ENCODE measurements at places on chromosomes 16 and 17.

- DNase-seq: no peak
These were observed 15.3 kb downstream of the WFIKKN2 start for GRCh38 chr17:50850640-50851039.

DNA sequence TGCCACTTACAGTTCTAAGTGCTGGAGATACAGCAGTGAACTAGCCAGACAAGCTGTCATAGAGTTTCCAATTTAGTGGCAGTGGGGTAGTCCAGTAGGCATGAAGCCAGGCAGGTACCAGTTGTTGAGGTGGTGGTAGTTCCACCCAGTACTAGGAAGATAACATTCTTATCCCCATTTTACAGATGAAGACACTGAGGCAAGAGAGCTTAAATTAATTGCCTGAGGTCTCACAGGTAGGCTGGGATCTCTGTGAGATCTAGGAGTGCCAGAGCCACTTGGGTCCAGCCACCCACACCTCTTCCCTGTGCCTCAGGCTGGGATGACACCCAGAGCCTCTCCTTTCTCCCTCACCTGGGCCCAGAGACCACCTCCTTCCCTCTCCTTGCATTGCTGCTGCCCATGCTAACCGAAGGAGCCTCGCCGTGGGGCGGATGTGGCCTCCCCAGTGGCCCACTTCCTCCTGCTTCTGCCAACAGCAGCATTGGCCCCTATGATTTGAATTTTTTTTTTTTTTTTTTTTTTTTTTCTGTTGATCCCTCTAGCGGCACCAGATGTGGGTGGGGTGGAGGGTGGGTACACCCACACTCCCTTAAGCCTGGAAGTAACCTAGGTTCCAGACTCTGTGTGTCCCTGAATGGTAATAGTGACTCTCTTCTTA lies 114.0 kb downstream of the PRKCB start:
- DNase-seq: peak; percentile 46

GRCh38 chr16:87961623-87962022 lies 10.4 kb downstream of the BANP start:
- DNase-seq: no peak

DNA sequence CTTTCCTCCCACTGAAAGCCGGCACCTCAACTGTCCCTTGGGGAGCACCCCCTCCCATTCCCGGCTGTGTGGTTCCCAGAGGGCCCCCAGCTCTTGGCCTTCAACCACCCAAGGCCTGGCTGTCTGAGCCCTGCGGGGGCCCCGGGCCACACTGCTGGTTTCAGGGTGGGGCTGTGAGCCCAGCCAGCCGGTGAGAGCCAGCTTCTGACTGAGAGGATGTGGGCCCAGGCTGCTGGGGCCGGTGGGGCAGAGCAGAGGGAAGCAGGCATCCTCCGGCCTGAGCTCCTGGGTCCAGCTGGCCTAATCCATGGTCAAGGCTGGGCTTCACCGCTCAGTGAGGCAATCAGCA lies 875 bp upstream of the LGALS3BP start:
- no peak for DNase-seq

DNA sequence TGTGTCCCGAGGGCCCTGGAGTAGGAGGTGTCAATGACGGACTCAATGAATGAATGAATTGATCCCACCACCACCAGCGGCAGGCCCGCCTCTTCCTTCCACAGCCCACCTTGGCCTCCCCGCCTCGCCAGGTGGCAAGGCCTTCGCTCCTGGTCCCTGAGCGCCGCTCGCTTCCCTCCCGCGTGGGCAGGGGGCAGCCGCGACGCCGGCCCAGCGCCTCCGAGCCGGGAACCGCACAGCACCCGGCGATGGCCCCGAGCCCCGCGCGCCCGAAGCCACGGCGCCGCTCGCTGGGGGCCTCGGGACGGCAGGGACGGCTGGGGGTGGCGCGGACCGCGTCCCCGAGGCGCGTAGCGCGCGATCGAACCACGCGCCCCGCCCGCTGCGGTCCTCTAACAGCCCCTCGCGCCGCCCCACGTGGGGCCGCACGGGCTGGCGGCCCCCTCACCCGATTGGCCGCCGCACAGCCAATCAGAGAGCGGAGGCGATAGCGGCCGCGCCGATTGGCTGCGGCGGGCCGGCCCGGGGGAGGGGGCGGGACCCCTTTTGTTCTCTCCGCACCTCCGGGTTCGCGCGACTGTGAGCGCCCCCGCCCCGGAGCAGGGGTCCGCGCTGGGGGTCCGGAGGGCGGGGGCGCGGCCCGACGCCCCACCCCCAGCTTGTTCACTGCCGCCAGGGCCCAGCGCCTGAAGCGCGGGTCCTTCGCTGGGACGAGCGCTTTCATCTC lies 31.4 kb downstream of the ACTG1 start:
- DNase-seq: peak; percentile 57

DNA sequence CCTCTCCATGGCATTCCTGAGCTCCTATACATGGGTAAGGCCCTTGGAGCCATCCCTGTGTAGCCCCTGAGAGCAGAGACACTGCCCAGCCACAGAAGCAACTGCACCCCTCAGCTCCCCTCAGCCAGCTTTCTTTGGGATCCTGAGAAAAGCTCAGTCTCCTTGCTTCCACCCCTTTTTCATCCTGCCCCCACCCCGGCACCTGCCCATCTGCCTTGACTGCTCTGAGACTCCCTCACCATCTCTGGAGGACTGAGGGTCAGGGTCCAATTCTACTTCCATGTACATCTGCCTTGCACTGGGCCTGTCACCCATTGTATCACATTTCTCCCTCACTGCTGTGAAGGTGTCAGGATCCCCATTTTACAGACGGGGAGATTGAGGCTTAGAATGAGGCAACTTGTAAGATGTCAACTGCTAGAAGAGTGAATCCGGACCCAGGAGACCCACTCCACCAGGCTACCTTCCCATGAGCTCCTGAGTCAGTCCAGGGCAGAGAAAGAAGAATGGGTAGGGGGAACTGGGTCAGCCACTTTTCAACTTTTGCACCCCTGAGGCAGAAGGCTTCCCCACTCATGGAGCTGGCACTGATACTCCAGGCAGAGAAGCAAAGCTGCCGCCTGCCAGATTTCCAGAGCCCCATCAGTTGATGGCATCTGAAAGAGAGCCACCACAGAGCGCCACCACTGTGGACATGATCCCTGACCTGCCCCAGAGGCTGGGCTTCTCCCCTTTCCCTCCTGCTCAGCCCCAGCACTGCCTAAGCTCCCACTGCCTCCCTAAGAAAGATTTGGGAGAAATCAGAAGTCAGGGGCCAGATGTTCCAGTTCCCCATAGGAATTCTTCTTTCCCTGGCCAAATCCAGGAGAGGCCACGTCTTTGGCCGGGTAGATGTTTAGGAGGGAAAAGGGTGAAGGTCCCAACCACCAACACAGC lies 135.4 kb downstream of the TMEM132E start:
- DNase-seq: no peak

- DNase-seq: no peak
These were observed 222.8 kb upstream of the SDK2 start for GRCh38 chr17:73867056-73867455.

GRCh38 chr17:39231591-39232551 lies 6.1 kb upstream of the STAC2 start:
- DNase-seq: peak; percentile 31

DNA sequence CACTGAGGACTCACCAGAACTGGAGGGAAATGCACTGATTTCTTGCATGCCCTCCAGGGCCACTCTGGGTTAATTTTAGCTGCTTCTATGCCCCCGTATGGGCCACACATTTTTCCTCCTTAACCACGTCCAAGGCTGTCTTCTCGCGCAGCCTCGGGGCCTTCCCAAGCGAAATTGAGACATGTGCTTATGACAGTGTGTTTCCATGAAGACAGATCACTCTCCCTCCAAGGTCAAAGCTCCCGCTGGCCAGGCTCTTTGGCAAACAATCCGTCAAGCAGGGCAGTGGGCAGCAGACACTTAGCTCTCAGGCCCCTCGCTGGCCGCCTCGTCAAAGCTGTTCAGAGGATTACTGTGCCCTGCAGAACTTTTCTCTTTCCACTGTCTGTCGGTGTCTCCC lies 243.0 kb upstream of the N4BP1 start:
- no peak for DNase-seq

DNA sequence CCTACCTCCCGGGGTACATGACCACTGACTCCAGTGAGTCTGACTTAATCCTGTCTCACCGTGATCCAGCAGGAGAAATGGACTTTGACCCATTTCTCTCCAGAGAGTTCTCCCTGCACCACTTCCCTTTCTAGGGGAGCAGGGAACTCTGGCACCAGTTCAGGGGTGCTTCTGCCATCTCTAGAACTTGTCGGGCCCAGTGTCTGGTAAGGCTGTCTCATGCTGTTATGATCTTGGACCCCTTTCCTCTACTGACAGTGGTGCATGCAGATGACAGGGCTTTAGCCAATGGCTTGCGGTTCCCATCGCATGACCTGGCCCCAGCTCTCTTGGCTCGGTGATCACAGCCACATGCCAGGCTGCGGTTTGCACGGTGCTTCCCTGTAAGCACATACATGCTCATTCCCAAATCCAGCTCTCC lies 62.0 kb downstream of the SLC39A11 start:
- DNase-seq: no peak

DNA sequence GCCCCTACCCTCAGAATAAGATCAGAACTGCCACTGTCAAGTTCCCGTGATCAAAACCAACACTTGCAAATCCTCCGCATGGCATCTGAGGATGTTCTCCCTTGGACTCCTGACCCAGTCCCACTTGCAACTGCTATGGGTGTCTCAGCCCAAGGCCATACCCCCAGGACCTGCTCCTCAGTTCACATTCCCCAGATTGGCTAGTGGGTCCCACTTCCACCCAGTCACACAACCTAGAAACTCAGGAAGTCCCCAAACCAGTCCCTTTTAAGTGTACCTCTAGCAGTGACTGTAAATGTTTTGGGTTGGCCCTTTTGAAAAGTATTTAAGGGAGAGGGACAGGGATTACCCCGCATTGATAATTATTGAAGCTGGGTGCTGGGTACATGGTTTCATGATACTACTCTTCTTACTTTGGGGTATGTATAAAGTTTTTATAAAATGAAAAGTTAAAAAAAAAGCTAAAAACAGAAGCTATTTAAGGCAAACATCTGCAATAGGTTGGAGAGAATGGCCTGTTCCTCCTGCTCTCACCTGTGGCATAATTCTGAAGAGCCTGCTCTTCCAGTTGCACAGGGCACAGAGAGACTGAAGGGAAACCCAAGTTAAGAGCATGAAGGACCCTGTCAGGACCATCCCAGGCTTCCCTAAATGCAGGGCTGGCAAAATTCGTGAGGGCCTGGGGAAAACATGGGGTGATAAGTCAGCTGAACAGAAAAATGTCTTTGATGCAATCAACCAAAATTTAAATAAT lies 42.5 kb downstream of the ERN1 start:
- DNase-seq: no peak

GRCh38 chr16:65289022-65289421 lies 167.2 kb upstream of the CDH11 start:
- no peak for DNase-seq

GRCh38 chr16:4002121-4002520 lies 114.1 kb downstream of the ADCY9 start:
- DNase-seq: no peak

DNA sequence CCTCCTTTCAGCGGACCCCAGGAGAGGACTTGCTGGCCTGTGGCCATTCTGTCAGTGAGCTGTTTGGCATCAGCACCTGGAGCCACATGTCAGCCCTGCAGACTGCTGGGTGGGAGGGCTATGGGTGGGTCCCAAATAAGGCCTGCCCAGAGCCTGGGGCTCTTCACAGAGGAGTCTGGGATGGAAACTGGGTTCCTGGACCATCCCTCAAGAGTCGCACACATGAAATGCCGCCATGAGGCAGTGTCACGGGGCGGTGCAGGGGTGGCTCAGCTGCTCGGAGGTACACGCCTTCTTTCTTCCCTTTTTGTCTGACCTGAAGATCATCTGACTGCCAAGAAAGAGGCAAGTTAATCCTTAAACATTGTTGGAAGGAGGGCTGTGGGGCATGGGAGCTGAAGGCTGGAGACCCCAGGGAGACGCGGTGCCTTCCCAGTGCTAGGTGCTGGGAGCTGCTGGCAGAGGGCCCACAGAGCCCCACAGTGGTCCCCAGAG lies 14.8 kb downstream of the MPRIP start:
- DNase-seq: no peak

- no peak for DNase-seq
These were observed 174.2 kb downstream of the TANC2 start for GRCh38 chr17:63140255-63140654.

GRCh38 chr17:51764387-51764971 lies 394.0 kb downstream of the CA10 start:
- peak; percentile 27 for DNase-seq

DNA sequence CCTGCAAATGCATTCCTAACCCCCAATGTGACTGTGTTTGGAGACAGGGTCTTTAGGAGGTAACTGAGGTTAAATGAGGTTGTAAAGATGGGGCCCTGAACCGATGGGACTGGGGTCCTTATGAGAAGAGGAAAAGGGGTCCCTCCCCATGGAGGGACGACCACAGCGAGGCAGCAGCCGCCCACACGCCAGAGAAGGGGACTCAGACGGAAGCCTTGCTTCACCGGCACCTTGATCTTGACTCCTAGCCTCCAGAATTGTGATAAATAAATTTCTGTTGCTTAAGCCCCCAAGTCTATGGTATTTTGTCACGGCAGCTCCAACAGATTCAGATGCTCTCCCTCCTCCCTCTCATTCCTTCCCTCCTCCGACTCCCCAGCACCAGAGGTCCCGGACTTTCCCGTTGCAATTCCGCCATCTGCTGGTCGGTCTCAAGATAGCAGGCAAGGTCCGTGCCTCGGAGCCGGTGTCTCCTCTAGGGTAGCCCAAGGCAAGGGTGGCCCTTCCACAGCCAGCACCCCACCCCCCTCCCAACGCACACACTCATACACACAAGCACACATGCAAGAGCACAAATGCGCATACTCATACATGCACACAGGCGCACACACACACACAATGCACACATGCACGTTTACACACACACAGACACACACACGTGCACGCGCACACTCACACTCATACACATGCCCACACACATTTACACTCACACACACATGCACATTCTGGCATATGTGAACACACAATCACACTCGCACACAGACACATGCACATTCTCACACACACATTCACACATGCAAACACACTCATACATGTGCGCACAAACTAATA lies 23.1 kb upstream of the C16orf78 start:
- DNase-seq: peak; percentile 11

GRCh38 chr16:12211870-12212690 lies 235.5 kb downstream of the SNX29 start:
- no peak for DNase-seq
